ENCODE measurements at places on chromosomes 7 and 10.
A peak's percentile ranks its signal among the peaks of the same experiment; 100 is the strongest.

DNA sequence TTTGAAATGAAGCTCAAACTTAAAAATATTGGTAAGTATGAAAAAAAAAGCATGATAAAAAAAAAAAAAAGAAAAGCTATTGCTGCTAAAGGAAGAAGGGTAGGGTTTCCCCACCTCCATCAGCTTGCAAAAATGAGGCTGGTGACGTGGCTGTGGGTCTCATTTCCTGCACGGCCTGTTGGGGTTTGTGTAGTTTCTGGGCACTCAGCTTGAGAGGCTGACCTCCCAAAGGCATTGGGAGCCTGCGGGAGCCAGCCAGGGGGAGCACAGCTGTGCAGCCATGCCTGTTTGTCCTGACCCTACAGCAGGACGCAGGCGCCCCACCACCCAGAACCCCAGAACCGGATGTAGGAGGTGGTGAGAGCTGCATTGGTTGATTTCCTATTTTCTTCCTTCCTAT is 48.8 kb upstream of the CARD11 start:
- DNase-seq = peak; percentile 40

DNA sequence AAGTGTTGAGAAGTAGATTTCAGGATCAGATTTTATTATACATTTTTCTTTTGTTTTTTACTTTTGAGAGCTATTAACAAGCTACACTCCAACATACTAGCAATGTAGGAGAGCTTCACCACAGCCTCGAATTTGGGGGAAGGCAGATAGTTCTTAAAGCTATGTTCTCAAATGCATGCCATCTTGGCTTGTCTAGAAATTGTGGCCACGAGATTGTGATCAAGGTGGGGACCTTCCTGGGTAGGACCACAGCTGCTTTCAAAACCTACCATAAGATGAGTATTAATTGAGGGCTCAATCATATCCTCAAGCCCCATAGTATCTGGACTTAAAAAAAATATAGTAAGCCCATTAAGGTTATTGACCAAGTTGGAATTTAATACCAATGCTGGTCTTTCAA is 27.9 kb upstream of the JAZF1 start:
- no peak for DNase-seq

- DNase-seq = no peak
These were observed 57.7 kb upstream of the SPOCK2 start for GRCh38 chr10:72146071-72146470.

DNA sequence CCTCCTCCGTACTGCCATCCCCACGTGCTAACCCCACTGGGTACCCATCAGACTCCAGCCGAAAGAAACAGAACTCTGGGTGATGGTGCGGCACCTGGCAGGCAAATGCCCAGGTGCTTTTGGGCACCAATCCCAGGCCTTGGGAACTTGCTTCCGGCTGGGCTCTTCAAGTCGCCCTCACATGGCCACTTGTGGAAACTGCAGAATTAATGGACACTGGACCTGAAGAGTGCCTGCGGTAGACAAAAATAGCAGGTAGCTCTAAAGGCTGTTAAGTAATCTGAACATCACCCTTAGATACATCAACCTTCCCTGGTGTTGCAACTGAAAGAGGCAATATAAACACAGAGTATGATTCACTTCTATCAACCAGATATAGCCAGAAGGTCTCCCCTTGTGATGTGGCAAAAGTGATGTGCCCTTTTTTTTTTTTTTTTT is 644.4 kb downstream of the GRM8 start:
- no peak for DNase-seq

- DNase-seq = no peak
These were observed 311.9 kb upstream of the POT1 start for GRCh38 chr7:125241548-125241947.

DNA sequence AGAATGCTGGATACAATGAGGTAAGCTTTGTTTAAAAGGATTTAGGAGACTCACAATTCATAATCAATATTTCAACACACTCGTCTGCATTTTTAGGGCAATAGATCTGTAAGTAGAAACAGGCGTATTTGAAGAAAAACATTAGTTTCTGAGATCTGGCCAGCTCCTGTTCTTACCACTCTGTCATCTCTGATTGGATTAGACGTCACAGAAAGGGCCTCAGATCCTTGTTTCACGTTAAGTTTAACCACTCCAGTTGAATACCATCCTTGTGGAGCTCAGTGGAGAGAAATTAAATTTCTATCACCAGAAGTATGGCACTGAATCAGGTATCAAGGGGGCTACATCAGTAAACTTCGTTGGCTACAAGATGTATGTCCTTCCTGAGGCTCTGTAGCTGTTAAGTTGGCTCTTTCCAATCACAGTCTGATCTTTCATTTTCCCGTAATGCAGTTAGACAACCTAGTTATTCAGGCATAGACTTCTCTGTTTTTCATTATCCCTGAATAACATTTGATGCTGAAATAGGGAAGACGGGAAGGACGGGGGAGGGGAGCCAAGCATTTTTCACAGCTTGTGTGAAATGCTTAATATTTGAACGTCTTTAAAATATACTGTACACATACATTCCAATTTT is 659.2 kb upstream of the GALNT17 start:
- peak; percentile 30 for DNase-seq

- DNase-seq = no peak
These were observed 52.2 kb downstream of the SND1 start for GRCh38 chr7:127704211-127704610.

DNA sequence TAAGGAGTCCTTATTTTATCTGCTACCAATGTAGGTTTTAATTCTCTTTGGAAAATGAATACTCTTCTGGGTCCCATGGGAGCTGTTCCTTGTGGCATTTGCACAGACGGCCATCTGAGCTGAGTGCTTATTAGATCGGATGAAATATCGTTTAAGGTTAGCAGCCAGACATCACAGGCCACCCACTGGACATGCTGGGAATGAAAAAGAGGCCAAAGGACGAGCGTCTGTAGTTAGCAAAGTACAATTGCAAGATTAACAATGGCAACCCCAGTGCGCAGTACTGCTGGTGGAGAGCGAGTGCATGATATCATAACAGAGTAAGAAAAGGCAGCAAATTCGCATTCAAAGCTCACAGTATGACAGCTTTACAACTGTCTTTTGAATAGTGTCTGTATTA is 28.3 kb upstream of the CREB5 start:
- DNase-seq = no peak

DNA sequence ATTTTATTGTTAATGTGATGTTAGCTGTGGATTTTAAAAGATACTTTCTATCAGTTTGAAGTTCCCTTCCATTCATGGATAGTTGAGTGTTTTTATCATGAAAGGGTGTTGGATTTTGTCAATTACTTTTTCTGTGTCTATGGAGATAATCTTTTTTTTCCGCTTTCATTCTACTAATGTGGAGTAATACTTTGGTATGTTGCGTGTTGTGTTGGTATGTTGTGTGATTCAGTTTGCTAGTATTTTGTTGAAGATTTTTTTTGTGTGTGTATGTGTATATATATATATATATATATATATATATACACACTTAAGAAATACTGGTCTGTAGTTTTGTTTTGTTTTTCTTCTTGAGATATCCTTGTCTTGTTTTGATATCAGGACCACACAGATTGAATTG is 100.3 kb downstream of the CCSER2 start:
- DNase-seq = no peak

GRCh38 chr10:119210633-119211032 is 3.3 kb downstream of the GRK5 start:
- DNase-seq = no peak

DNA sequence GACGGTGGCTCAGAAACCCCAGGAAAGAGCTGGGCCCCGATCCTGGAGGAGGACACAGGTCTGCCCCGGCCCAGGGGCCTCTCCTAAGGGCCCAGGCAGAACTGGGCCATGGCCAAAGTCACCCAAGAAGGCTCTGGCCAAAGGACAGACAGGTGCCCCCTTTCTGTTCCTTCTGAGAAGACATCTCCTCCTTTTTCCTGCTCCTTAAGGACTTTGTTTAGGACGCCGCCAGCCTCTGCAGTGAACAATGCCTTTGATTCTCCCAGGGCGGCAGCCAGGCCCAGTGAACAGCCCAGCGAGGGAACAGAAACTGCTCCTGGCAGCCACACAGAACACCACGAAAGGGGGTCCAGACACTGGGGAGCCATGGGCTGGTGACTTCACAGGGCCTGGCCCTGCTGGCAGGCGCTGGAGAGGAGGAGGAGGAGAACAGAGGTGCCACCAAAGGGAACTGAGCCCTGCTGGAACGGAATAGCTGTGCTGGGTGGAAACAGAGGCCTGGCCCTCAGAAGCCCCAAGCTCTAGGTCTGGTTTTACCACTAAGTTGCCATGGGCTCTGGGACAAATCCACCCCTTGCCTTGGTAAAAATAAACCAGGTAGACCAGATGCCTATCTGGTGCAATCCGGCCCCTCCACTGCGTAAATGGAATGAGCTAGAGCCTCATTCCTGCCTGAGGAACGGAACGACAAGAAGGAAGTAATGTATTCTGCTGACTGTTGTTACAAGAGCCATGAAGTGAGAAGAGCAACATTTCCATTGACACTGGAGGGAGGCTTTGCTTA is 163.3 kb upstream of the RHEB start:
- DNase-seq = no peak

DNA sequence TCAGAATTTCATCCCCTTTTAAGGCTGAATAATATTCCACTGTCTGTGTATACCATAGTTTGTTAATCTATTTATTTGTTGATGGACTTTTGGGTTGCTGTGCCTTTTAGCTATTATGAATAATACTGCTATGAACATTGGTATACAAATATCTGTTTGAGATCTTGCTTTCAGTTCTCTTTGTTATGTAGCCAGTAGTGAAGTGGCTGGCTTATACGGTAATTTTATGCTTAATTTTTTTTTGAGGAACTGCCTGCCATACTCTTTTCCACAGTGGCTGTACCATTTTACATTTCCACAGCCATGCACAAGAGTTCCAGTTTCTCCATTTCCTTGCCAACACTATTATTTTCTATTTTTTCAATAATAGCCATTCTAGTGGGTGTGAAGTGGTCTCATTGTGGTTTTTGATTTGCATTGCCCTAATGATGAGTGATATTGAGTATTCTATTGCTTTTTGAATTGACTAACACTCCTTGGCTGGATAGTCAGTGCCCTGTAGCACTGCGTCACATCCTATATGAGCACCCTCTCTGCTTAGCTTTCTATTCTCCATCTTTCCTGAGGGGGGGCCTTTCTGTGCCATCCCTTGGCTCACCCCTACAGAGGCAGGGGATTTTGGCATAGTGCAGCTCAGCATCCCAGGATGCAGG is 29.4 kb upstream of the RAPGEF5 start:
- DNase-seq = no peak

- DNase-seq = no peak
These were observed 12.7 kb downstream of the SCIN start for GRCh38 chr7:12583176-12583575.

- DNase-seq = no peak
These were observed 21.3 kb downstream of the STMP1 start for GRCh38 chr7:135683609-135684008.

GRCh38 chr10:127755753-127756152 is 18.8 kb downstream of the FOXI2 start:
- DNase-seq = no peak

DNA sequence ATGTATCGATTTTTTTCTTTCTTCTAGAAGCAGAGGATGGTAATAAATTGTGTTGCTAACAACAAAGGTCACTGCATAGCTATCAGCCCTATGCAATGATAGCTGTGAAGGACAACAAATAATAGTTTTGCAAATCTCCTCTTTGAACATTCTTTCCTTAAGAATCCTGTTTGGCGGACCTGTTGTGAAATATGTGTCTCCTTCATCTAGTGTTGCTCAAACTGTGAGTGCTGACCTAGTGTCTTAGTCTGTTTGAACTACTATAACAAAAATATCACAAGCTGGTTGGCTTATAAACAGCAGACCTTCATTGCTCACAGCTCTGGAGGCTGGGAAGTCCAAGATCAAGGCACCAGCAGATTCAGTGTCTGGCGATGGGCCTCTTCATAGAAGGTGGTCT is 53.7 kb downstream of the CAV1 start:
- no peak for DNase-seq

- DNase-seq = no peak
These were observed 1.8 kb downstream of the SNX8 start for GRCh38 chr7:2312267-2312929.

GRCh38 chr10:107942826-107943225 is 778.3 kb upstream of the SORCS1 start:
- no peak for DNase-seq

- DNase-seq = no peak
These were observed 796 bp downstream of the FBXL15 start for GRCh38 chr10:102421507-102421756.

GRCh38 chr10:17109475-17110207 is 20.0 kb downstream of the CUBN start:
- DNase-seq = no peak

- no peak for DNase-seq
These were observed 451.5 kb downstream of the GLRX3 start for GRCh38 chr10:130587718-130588117.

DNA sequence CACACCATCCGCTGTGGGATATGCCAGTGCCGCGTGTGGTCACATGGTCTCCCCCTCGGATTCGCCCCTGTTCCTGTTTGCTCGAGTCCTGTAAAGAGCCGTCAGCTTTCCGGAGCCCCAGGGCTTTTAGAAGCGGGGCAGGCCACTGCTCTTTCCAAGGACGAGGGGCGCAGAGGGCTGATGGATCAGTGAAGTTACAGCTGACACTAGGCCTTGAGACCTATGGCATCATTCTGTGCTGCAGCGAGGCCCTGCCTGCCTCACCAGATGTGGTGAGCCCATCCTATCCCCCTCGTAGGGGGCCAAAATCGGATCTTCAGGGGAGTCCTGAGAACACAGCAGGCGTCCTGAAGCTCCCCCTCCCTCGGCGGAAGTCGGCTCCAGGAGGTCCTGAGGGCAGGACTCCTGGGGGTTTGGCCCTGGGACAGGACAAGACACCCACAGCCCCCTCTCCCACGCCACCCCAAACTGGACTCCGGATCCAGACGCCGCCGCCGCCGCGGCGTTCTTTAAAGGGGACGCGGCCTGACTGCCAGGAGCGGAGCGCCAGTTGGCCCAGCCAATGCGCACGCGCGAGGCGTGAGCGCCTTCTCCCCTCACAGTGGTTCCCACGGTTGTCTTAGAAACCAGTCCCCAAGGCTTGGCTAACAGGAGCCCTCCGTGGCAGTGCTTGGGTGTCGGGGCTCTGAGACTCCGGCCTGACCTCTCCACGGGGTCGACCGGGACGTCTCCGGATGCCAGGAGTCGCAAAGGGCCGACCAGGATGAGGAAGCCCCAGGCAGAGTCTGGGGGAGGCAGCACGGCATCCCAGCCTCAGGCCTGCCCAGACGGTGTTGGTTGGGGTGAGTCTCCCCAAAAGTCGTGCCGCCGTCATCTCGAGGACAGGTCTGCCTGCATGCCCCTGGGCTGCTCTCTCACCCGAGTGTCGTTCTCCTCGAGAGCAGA is 371.7 kb downstream of the ZNF716 start:
- no peak for DNase-seq

GRCh38 chr10:4131407-4132215 is 346.6 kb upstream of the KLF6 start:
- DNase-seq = peak; percentile 84

GRCh38 chr7:108415821-108416536 is 40.3 kb downstream of the NRCAM start:
- peak; percentile 54 for DNase-seq

- DNase-seq = peak; percentile 30
These were observed 1.7 kb downstream of the DPY19L1 start for GRCh38 chr7:35035511-35035961.

- DNase-seq = peak; percentile 93
These were observed 44.9 kb downstream of the PNLIPRP2 start for GRCh38 chr10:116665541-116666125.

- DNase-seq = peak; percentile 1
These were observed 256.3 kb upstream of the MINDY3 start for GRCh38 chr10:16116404-16117304.

Measured in muscle of leg (tissue), 16 donors.